ENCODE measurements at places on chromosomes 16 and 17.

DNA sequence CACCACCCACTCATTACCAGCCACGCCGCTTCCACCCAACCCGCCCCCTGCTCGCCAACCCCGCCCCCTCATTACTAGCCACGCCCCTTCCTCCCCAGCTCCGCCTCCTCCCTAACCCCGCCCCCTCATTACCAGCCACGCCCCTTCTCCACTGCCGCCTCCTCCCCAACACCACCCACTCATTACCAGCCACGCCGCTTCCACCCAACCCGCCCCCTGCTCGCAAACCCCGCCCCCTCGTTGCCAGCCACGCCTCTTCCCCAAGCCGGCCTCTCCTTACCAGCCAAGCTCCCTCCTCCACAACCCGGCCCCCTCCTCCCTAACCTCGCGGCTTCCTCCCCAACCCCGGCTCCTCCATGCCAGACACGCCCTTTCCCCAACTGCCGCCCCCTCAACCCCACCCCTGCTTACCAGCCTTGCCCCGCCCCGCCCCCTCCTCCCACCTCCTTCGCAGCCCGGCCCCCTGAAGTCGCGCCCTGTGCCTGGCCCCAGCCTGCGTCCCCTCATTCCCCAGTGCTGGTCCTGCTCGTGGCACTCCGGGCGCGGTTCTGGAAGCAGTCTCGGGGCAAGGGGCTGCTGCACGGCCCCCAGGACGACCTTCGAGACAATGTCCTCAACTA lies 7.3 kb downstream of the SLC22A31 start:
- DNase-seq: peak; percentile 38

GRCh38 chr16:20203272-20203671 lies 124.0 kb downstream of the GP2 start:
- no peak for DNase-seq

DNA sequence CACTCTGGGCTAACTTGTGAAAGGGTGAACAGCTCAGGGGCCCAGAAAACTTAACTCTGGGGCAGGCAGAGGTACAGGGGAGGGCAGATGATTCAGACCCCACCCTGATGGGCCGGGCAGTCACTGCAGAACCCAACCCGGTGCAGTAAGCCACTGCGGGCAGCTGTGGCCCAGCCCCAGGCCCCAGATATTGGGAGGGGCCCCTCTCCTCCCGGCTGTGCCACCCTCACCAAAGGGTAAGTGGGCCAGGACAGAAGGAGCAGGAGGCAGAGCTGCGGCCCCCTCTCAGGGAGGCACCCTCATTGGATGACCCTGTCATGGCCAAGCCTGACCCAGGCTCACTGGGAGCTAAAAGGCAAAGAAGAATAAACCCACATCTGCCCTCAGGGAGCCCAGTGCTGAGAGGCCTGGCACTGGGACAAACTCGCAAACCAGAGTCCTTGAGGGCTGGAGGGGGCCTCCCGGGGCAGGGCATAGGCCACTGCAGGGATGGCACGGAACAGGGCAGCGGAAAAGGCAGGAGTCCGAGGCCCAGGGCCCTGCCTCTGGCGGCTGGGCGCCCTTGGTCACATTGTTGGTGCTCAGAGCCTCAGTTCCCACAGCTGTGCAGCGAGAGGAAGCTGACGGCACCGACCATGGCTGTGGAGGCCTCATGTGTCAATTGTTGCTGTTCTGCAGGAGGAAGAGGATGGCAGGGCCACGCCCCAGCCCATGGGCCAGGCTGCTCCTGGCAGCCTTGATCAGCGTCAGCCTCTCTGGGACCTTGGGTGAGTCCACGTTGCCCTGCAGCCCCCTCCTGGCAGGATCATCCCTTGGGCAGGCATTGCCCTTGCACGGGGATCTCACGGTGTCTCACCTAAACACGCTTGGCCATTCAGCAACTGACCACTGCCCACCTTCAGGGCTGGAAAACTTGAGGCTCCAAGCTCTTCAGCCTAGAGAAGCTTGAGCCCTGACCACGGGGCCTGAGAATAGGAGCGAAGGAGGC lies 3.1 kb downstream of the ITGB4 start:
- DNase-seq: no peak

- peak; percentile 85 for DNase-seq
Measured at GRCh38 chr16:28181515-28181914, 30.2 kb downstream of the XPO6 start.

DNA sequence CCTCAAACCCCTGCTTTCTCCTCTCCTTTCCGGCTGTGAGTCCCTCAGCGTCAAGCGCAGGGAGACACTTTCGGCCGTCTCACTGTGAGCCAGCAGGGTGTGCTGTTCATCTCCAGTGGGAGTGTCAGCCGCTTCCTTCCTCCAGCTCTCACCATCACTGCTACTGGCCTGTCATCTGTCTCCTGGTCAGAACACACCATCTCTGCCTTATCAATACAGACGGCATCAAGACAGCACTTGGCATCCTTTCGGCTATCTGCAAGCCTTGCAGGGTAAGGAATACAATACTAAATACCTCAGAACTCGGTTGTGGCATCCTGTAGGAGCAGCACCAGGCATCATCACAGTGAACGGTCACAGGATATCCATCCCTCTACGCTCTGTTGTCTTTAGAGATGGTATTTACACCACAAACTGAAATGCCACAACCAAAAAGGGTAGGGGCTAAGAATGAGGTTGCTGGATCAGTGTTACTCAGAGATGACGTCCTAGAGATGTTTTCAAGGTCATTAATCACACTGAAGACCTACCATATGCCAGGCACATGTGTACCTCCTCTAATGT lies 20.7 kb upstream of the CMTM4 start:
- no peak for DNase-seq

DNA sequence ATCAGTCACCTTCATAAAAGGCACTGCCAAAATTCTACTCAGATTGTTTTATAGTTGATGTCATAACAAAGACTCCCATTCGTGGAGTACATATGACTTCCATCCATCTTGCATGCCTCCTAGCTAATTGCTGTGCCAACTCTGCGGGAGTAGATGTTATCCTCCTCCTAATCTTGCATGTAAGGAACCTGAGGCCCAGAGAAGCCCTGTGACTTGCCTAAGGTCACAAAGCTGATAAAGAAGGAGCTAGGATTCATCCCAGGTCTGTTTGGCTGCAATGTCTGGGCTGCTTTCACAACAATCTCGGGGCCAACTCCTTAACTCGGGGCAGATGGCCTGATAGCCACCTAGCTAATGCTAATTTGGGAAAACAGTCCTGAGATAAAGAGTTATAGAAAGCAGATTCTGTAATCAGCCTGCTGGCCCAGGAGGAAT lies 87.3 kb downstream of the YPEL2 start:
- no peak for DNase-seq

GRCh38 chr16:53546988-53547391 lies 44.0 kb upstream of the AKTIP start:
- DNase-seq: no peak

DNA sequence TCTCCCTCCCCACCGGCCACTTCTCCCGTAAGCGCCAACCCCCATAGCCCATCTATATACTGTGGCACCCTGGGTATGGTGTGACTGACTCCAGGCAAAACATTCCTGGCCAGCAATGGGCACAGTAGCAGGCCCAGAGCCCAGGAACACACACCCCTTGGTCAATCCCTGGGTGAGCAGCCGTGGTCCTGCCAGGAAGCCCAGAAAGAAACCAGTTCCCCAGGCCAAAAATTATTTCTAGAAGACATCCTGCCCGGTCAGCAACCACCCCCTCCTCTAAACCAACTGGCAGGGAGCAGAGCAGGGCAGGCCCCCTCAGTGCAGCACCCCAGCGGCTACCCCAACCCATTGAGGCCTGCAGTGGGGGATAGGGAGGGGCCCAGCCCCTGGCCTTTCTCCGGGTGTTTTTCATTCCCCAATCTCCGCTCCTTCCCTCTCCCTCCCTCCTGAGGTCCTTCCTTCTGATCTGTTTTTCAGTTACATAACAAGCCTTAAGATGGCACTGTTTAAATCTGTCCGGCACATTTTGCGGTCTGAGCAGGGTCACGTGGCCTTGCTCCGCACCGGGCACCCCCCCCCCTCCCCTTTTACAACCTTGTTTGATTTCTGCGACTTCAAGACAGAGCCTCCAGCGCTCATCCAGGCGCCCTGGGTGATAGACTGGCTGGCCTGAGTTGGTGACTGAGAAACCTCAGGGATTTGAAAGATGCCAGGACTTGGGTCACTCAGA lies 2.0 kb downstream of the NPTX1 start:
- no peak for DNase-seq

DNA sequence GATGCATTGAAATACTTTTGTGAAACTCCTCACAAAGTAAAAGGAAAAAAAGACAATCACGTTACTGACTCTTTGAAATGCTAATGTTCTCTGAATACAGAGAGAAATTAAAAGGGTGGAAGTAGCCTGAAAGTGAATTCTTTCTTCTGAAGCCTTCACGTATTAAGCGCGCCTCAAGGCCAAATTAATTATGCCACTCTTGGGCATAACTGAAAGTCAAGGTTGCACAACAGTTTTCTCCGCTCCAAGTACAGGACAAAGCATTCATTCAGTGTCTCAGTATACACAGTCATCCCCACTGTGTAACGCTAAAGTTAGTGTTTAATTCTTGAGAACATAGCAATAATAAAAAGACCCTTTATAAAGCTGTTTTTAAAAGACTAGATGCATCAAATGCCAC lies 21.5 kb downstream of the PARN start:
- no peak for DNase-seq

- no peak for DNase-seq
Measured at GRCh38 chr17:27269201-27269600, 24.7 kb upstream of the WSB1 start.

- no peak for DNase-seq
Measured at GRCh38 chr17:47208744-47209488, at the start of gene MYL4. TSS of gene MYL4 (plus strand) at chr17:47209348. CDS start at chr17:47209423, 75 bp downstream.

DNA sequence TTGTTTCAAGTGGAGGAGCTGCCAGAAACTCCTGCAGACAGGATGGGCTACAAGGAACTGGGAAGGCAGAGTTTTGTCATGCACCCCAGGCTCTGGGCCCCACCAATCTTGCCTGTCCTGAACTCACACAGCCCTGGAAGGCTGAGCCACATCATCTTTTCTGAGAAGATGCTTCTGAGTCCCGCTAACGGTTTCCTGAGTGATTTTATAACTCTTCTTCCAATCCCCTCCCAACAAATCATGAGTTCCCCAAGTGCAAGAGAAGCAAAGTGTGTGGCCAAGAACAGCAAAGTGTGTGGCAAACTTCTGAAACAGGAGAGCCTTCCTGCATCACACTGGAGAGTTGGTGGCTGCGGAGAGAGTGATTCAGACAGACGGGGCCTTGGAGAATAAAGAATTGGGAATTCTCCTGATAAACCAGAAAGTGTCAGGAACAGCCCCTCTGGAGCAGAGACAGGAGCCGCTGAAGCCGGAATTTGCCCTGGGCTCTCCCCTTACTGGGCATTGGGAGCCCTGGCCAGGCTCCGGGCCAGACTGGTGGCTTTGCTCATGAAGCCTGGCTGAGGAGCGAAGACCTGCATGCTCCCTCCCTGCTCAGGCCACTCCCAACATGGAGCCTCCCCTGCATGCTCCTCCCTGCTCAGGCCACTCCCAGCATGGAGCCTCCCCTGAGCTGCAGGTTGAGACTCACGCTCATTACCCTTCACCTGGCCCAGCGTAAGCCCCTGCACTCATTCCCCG lies 47.2 kb downstream of the PITPNM3 start:
- DNase-seq: no peak

- no peak for DNase-seq
Measured at GRCh38 chr17:286571-286970, 66.0 kb downstream of the RPH3AL start.

- DNase-seq: no peak
Measured at GRCh38 chr17:29557085-29557738, 9.6 kb downstream of the ABHD15 start.

- no peak for DNase-seq
Measured at GRCh38 chr17:73604476-73604875, 39.8 kb downstream of the SDK2 start.

GRCh38 chr16:2700786-2701185 lies 18.5 kb downstream of the KCTD5 start:
- DNase-seq: no peak

GRCh38 chr17:72618001-72618509 lies 474.4 kb downstream of the SLC39A11 start:
- no peak for DNase-seq

DNA sequence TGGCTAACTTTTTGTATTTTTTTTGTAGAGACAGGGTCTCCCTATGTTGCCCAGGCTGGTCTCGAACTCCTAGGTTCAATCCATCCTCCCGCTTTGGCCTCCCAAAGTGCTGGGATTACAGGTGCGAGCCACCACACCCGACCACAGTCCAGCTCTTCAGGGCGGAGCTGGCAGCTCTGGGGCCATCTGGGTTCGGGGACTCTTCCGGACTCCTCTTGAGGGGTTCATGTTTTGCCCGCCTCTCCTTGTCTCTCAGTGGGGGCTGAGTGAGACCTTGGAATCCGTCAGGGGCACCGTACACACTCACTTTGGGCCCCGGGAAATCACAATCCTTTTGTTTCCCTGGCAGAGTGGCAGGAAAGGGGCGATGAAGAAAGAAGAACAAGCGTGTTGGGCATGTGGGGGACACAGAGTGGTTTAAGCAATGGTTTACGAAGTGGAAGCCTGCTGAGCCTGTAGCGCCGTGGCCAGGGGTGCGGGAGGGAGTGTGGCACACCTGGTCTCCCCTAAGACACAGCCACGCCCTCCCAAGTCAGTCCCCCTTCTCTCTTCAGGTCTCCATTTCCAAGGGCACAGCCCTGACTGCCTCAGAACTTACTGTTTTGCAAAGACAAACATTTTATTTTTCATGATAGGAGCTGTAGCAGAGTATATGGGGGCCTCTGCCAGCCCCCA lies 26.1 kb downstream of the TNS4 start:
- no peak for DNase-seq
